H1 (cell line): ENCODE measurements at places on chromosomes 6 and 20.

GRCh38 chr6:170424604-170425126, 118.1 kb downstream of the FAM120B start:
- DNase-seq = no peak
- peaks cover 4% of the 10 kb centered on the region; the same call in 1 of the 2 replicates for H3K4me1 ChIP-seq
- H3K27me3 ChIP-seq = 0 out of 2 replicates have a peak, but pooled peaks cover 2% of the 10 kb centered on the region
- no peaks in the 10 kb centered on the region for H3K36me3 ChIP-seq
- no peak overlapping the region for H3K4me3 ChIP-seq

DNA sequence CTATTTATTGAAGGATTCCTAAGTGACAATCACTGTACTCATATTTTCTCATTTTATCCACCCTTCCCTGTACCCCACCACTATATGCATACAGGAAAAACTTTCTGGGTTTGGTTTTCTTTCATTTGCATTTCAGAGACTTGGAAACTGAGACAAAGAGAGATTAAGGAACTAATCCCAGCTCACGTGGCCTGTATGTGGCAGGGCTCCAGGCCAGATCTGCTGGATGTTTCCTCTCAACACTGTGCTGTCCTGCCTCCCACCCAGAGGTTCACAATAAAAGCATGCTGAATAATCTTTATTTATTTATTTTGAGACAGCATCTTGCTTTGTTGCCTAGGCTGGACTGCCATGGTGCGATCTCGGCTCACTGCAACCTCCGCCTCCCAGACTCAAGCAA, 50.2 kb downstream of the CEP162 start:
- H3K4me1 ChIP-seq = no peaks in the 10 kb centered on the region
- peaks cover 3% of the 10 kb centered on the region; the same call in 1 of the 2 replicates for H3K36me3 ChIP-seq
- H3K4me3 ChIP-seq = no peak overlapping the region
- H3K27me3 ChIP-seq = no peaks in the 10 kb centered on the region
- DNase-seq = no peak

DNA sequence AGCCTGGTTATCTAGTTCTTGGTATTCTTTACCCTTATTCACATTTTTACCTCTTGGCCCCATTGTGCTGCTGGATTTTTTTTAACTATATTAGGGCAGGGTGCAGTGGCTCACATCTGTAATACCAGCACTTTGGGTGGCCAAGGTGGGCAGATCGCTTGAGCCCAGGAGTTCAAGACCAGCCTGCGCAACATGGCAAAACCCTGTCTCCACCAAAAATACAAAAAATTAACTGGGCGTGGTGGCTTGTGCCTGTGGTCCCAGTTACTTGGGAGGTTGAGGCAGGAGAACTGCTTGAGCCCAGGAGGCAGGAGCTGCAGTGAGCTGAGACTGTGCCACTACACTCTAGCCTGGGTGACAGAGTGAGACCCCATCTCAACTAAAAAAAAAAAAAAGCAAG, 12.2 kb upstream of the TAF8 start:
- H3K27me3 ChIP-seq = no peaks in the 10 kb centered on the region
- DNase-seq = no peak
- no peak overlapping the region for H3K4me3 ChIP-seq
- peaks cover 5% of the 10 kb centered on the region for H3K4me1 ChIP-seq
- H3K36me3 ChIP-seq = no peaks in the 10 kb centered on the region

DNA sequence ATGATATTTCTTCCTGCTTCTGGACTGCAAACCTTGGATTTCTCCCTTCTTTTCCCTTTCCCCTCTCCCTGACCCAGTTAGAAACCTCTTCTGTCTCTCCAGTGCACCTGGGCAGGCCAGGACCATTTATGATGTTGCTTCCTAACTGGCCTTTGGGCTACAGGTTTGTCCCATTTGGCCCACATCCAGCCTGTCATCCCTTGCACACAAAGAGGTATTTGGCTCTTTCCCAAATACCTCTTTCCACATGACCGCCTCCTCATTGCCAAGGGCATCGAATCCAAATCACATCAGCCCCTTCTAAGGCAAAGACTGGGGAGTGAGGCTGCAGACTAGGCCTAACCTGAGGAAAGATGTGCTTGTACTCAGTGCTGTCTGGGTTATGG, 13.6 kb downstream of the FGD2 start:
- no peak overlapping the region for H3K27ac ChIP-seq
- no peaks in the 10 kb centered on the region for H3K36me3 ChIP-seq
- H3K4me1 ChIP-seq = no peaks in the 10 kb centered on the region
- H3K27me3 ChIP-seq = no peaks in the 10 kb centered on the region
- no peak overlapping the region for H3K4me3 ChIP-seq

GRCh38 chr6:32627831-32628230, 9.4 kb upstream of the HLA-DQA1 start:
- DNase-seq = no peak
- no peaks in the 10 kb centered on the region for H3K27me3 ChIP-seq
- no peak overlapping the region for H3K4me3 ChIP-seq
- no peaks in the 10 kb centered on the region for H3K4me1 ChIP-seq
- H3K36me3 ChIP-seq = no peaks in the 10 kb centered on the region
